ENCODE measurements at places on chromosomes 2 and 18.

GRCh38 chr2:80968450-80968849, 663.9 kb upstream of the LRRTM1 start:
- no peak for DNase-seq

DNA sequence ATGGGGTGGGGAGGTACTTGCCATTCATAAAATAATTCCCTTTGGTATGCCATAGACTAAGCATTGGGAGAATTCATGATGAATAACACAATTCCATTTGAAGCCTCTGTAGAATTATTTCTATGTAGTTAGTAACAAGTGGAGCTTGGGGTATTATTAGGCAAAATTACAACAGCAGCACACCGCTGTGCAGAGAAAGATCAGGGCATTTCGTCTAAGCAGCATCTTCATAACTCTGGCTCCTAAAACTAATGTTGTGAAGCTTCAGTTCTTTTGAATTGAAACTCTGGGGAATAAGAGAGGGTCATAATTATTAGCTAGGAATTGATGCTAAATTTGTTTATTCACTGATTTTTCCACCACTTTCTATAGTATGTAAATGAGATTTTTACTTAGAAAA, 630.7 kb downstream of the DCC start:
- no peak for DNase-seq

DNA sequence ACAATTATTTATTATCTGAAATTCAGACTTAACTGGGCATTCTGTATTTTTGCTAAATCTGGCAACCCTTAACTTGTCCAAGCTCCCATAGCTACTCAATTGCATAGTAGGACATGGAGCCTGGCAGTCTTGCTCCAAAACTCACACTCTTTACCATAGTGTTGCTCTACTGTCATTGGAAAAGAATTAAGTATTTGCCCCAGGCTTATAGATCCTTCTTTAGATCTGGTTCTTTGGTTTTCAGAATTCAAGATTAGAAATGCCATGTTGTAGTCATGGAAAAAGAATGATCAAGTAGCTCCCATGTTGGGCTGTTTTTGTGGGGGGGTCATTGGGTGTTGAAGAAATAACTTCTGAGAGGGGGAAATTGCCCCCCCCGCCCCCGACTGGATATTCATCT, 240.9 kb downstream of the WDPCP start:
- no peak for DNase-seq

GRCh38 chr2:239253701-239254436, 147.0 kb downstream of the HDAC4 start:
- no peak for DNase-seq

DNA sequence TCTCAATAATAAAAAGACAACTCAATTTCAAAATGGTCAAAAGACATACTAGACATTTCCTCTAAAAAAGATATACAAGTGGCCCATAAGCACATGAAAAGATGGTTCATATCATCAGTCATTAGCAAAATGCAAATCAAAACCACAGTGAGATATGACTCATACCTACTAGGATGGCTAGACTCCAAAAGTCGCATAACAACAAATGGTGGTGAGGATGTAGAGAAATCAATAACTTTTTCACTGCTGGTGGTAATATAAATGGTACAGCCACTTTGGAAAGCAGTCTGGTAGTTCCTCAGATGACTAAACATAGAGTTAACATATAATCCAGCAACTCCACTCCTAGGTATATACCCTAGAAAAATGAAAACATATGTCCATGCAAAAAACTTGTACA, 242.3 kb upstream of the NOL4 start:
- no peak for DNase-seq

GRCh38 chr2:85674417-85674816, 6.4 kb upstream of the SFTPB start:
- no peak for DNase-seq

DNA sequence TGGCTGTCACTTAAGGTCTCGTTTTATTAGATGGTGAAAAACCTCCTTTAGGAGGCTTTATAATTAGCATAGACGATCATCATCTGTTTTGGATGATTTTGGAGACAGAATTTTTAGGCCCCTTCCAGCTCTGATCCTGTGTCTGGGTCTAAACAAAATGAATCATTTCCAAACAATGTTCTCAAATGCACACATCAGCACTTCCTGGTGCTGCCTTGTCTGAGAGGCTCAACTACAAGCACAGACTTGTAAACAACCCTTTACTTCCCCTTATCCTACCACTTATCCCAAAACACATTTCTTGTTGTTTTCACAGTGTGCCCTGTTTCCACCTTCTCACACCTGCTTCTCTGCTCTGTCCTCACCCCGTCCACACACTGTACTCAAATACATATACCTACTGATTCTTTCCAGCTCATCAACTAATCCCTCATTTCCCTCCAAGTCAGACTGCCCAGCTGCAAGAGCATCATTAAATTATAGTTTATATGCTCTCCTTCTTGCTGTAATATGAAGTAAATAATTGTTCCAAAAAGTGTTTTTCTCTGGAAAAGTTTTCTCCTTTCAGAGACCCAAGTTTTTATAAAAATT, 71.2 kb upstream of the COL3A1 start:
- no peak for DNase-seq

GRCh38 chr2:189802396-189802912, 18.2 kb downstream of the PMS1 start:
- no peak for DNase-seq

GRCh38 chr18:24497031-24497754, 36.8 kb downstream of the HRH4 start:
- DNase-seq: no peak

DNA sequence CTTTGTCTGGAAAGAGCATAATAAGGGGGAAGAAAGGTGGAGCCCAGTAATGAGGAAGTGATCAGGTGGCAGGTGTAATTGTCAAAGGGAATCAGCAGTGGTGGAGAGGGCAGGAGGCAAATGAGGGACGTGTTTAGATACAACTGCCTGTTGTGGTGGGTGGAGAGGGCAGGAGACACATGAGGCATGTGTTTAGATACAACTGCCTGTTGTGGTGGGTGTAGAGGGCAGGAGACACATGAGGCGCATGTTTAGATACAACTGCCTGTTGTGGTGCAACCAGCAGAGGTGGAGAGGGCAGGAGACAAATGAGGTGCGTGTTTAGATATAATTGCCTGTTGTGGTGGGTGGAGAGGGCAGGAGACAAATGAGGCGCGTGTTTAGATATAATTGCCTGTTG, 173.1 kb downstream of the ANKRD30B start:
- DNase-seq: no peak

DNA sequence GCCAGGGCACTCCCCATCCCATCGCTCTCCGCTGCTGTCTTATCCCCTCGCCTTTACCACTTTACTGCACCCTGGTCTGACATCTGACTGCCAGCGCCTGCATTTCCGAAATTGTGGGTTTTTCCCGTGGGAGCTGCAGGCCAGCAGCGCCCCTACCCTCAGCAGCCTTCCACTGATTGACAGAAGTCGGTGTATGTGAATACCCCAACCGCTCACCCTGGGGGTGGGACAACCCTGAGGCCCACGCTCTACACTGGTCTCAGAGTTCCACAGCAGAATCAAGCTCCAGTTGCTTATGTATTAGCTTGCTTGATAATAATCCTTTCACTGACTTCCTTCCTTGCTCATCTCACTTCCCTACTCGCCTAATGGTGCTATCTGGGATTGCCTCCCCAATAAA, 62.0 kb downstream of the POLE4 start:
- no peak for DNase-seq

DNA sequence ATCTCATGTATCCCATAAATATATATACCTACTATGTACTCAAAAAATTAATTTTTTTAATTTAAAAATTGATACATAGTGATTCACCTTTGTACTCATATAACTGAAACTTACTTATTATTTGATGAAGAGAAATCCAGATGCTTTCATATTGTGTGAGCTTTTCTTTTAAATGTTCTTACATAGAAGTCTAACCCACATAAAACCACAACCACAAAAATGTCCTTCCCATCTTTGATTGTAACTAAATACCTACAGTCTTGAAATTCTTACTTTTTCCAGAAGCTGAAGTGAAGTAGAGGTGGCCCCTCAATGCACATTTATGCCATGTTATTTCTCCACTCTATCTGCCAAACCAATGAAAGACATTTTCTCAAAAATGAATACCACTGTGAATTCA, 117.9 kb upstream of the COL5A2 start:
- no peak for DNase-seq

- DNase-seq: no peak
Measured at GRCh38 chr2:205914213-205915129, 171.5 kb downstream of the INO80D start.

GRCh38 chr2:8312861-8313830, 368.7 kb upstream of the ID2 start:
- no peak for DNase-seq

DNA sequence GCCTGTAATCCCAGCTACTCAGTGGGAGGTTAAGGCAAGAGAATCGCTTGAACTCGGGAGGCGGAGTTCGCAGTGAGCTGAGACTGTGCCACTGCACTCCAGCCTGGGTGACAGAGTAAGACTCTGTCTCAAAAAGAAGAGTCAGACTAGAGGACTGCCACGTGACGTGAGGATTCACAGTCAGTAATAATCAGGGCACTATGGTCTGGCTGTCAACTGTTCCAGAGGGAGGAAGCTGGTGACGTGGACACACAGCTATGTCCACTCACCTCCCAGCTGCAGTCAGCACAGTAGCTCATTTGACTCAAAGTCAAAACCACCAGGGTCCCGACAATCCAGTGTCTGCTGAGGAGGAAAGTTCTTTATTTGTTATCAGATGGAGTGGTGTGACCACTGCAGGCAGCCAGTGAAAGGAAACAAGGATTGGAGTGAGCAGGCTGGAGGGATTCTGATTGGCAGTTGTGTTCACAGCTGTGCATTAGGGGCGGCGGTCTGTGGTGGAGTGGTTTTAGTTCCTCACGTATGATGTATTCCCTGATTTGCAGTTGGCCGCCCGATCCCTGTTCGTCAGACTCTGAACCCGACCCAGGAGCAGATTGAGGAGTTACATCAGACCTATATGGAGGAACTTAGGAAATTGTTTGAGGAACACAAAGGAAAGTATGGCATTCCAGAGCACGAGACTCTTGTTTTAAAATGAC, 37.9 kb downstream of the MOGAT1 start:
- DNase-seq: no peak

DNA sequence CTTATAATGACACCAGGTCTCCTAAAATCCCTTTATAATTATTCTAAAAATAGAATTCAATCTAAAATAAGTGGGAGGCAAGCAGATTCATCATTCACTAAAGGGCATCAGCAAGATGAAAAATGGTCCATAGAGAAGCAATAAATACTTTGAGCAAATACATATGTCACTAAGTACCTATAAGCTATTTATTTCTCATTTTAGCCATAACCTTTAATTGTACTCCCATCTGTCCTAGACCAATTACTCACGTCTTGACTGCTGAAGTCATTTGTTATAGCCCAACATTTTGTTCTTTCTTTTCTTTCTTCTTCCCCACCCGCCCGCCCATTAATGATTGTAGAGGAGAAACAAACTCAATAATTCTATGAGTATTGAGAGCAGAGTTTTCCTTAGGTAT, 105.7 kb downstream of the MAP2 start:
- DNase-seq: no peak

- DNase-seq: no peak
Measured at GRCh38 chr2:226802573-226802972, 3.0 kb upstream of the IRS1 start.

DNA sequence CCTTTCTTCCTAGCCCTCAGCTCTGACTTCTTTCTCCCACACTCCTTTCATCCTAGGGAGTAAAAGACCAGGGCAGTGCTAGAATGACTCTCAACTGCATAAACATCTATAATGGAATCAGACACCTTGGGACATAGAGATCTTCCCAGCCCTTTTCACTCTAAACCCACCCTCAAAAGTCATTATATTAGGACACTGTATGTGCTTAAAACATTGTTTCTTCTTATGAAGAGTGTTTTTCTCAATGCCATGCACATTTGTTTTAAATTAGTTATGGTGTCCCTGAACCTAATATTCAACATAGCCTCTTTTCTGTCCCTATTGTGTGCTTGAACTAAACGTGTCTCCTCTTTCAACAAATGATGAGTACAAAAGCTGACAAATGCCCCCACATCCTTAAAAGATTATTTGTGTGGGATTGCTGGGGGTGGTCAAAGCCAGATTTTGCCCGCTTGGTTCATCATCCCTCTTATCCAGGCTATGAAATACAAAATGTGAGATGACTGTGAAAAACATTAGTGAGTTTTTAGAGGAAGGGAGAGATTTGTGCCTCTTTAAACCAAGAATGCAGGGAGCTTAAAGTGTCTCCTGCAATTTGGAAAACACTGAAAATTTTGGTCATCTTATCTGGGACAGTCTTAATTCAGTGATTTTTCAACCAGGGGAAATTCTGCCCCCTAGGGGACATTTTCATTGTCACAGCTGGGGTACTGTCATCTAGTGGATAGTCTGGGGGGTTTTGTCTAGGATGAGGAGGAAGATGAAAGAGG, 29.0 kb downstream of the SERPINB5 start:
- no peak for DNase-seq

GRCh38 chr18:44502221-44502620, 178.5 kb upstream of the SETBP1 start:
- no peak for DNase-seq

GRCh38 chr2:5467178-5467905, 224.8 kb upstream of the SOX11 start:
- DNase-seq: no peak

GRCh38 chr2:219286436-219287115, 7.4 kb downstream of the DNAJB2 start:
- DNase-seq: no peak

GRCh38 chr2:96558061-96558460, 21.5 kb downstream of the ARID5A start:
- no peak for DNase-seq

GRCh38 chr2:160870729-160871465, 289.3 kb upstream of the TANK start:
- no peak for DNase-seq

DNA sequence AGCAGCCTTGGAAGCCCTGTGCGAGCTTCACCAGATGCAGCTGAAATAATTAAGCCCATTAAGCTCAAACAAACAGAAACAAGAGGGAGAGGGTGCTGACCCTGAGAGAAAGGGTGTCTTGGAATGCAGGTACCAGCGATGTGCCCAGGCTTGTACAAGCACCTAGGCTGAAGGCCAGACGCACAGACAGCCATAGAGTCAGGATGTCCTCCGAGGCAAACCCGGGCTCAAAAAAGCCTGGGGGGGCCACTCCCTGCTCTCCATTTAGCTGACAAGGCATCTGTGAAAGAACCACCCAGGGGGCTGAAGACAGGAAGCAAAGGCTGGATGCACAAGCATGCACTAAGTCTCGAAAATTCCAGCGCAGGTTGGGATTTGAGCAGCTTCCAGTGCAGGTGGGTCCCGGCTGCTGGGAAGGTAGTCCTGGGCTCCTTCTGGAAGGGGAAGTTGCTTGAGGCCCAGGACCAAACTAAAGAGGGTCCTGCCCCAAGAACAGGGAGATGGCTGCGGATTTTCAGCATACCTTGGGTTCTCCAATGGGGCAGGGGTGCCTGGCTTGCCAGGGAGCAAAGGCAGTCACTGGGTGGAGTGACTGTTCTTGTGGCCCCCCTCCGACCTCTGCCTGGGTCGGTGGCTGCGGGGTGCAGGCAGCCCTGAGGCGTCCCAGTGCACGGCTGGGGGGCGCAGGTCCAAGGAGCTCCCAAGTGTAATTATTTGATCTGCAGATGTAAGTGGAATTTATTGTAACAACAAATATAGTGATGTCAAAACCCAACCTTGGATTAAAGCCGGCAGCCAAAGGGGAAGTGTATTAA, 5.9 kb downstream of the GBX2 start:
- DNase-seq: no peak

- DNase-seq: no peak
Measured at GRCh38 chr2:70029814-70030409, 57.4 kb upstream of the PCBP1 start.

- DNase-seq: no peak
Measured at GRCh38 chr18:79924814-79925731, 26.4 kb downstream of the SLC66A2 start.

- DNase-seq: no peak
Measured at GRCh38 chr2:236940497-236940896, 145.2 kb upstream of the COPS8 start.
